ENCODE measurements at places on chromosomes 12 and 14. TPM values are rescaled to one million over a fixed set of nuclear protein-coding genes. Genes with fewer than 3 reads are reported as not detected.

The RHEBL1 gene
- total RNA-seq = 6.9 TPM

The DICER1 gene
- 62.0 TPM for total RNA-seq

DNA sequence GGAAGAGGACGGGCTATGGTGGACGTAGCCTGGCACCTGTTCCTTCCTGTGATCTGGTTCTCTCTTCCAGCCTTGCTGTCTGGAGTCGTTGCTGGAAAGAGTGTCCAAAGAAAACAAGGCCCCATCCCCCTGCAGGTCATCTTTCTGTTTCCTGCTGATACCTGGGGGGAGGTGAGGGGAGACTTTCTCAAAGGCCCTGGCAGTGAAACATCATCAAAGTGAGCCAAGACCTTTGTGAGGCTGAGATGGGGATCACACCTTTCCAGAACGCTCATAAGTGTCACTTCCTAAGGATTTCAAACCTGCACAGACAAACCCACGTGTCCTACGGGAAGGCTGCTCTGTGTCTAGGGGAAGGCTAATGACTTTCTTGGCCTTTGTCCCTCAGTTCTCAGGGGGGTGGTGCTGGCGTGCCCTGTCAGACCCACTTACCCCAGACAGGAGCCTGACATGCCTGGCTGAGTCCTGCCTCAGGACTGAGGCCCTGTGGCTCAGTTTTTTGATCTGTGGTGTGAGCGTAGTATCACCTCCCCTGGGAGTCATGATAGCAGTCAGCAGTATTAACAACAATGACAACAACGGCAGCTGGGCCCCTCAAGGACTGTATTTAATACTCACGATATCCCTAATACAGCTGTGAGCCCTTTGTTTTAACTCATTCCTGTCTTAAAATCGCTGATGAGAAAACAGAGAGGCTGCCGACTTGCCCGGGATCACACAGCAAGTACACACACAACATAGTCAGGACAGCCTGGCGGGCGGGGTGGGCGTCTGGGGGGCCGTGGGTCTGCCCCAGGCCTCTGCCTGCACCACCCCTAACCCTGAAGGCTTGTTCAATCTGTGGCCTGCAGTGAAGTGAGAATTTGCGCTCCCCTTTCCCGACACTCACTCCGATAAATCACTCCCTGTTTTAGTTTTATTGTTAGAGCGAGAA is 235.2 kb downstream of the SLC41A2 start:
- DNase-seq = no peak

GRCh38 chr14:105999361-106000028 is 473.1 kb downstream of the TMEM121 start:
- peak; percentile 16 for DNase-seq

DNA sequence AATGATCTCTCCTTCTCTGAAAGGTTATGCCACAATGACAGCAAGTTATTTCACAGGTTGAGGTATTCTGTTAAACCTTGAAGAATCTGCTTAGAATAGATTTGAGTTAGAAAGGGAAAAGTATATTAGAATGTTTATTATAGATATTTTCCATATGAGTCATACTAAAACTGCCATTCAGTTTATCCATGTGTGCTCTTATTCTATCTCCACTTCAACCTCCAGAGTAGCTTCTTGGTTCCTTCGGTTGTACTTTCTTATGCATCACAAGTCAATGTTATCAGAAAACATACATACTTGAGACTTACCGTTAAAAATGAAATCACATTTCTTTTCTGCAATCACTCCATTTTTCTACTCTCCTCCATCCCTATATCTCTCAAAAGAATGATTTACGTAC is 197.7 kb downstream of the BCAT1 start:
- DNase-seq = no peak

DNA sequence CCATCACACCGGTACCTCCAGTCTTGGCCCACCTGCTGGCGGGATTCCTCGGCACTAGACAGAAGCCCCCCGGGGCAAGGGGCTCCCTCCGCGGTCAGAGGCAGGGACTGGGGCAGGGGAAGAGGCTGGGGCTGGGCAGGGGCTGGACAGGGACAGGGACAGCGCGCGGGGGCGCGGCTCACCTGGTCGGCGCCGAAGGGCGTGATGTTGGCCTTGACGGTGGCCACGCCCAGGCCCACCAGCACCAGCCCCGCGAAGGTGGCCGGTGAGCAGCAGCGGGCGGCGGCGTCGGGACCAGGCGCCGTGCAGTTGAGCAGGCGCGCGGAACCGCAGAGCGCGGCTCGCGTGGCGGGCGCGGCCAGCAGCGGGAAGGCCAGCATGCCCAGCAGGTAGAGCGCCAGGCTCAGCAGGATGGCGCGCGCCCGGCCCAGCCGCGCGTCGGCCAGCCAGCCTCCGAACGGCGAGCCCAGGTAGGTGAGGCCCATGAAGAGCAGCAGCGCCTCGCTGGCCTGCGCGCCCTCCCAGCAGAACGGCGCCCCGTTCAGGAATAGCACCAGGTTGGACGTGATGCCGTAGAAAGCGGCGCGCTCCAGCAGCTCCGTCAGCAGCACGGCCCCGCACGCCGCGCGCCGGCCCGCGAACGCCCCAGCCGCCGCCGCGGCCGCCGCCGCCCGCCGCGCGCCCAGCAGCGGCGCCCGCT is 392 bp downstream of the SLC15A4 start:
- peak; percentile 18 for DNase-seq

- no peak for DNase-seq
Measured at GRCh38 chr14:33866425-33867088, 84.3 kb downstream of the EGLN3 start.

GRCh38 chr12:68264857-68265256 is 11.5 kb upstream of the IL22 start:
- DNase-seq = no peak

All from WTC11 (cell line).